Activated CD8-positive, alpha-beta memory T cell treated with anti-CD3 and anti-CD28 coated beads for 1 hour (primary cell): ENCODE measurements at places on chromosomes 5 and 9.

GRCh38 chr9:20744036-20744630, 60.1 kb downstream of the FOCAD start:
- DNase-seq: no peak

DNA sequence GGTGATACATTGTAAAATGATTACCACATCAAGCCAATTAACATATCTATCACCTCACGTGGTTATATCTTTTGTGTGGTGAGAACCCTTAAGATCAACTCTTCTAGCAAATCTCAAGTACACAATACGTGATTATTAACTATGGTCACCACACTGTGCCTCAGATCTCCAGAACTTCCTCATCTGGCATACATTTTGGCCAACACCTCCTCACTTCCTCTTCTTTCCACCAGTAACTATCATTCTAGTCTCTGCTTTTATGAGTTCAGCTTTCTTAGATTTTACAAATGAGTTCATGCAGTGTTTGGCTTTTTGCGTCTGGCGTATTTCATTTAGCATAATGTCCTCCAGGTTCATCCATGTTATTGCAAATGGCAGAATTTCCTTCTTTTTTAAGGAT, 35.8 kb downstream of the PRKACG start:
- DNase-seq: no peak

GRCh38 chr5:139636207-139636792, 11.8 kb upstream of the CXXC5 start:
- no peak for DNase-seq

DNA sequence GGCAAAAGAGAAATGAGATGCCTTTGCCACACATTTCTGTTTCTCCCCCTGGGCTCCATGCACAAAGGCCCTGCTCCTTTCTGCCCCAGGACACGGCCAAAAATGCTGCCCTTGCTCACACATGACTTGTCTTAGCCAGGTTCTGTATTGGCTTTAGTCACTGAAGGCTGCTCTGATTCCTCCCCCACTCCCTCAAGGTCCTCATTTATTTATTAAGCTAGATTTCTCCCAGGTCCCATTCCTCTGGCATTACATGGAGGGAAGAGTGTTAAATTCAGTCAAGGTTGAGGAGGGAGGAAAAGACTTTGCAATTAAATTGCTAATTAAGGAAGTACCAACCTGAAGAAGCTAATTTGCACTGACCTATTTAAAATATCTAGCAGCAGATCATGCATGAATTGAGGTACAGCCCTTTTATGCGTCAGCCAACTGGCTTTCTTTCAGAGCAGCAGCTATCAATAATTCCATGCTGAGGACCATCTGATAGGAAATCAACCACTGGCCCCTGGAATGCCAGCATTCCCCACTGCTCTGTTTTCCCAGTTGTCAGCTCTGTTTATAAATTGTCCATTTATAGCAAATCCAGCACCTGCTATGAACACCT, 81.2 kb upstream of the MAP3K1 start:
- no peak for DNase-seq

DNA sequence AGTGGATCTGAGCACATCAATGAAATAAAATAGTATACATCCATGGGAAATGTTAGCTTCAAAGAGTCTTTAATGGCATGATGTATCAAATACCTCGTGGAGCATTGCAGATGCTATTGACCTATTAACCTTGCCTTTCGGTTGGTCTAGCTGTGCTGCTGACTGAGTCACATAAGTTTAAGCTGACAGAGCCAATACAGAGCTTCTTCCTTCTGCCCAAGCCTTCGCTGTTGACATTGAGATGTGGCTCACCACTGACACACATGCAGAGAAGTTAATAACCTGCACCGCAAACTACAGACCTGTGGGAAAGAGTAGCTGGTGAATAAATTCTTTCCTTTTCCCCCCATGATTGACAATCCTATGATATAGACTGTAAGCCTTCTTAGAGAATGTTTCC, 78.2 kb downstream of the LURAP1L start:
- no peak for DNase-seq

DNA sequence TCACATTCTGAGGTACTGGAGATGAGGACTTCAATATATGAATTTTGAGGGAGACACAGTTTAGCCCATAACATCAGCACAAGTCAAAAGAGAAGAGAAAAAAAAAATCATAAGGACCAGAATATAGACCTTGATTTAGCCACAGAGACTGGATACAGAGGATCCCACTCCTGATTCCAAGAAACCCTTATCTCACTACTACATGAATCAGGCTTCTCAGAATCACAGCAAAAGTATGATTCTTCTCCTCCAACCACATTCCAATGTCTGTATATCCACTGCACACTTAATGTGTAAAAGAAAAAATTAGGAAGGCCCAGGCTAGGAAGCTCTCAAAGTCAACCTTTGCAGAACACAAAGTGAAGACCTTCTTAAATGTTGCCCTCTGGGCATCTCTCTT, 610.9 kb downstream of the DTWD2 start:
- DNase-seq: no peak

DNA sequence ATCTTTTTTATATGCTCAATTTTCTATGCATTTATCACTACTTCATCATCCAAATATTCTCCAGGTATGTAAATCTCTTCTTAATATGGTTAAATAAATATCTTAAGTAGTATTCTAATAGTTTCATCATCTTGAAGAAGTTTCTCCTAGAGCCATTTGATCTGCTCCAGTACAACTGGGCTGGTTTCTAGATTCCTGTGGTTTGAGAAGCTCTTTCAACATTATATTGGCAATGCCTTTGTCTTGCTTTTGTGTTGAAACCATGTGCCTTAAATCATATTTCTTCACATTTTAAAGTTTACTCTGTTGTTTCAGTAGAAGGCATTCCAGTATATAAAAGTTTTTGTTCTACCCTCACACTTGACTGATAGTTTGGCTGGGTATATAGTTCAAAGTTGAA, 27.6 kb downstream of the MBLAC2 start:
- DNase-seq: no peak

- peak; percentile 16 for DNase-seq
Observed at GRCh38 chr9:121550569-121551512, 51.2 kb upstream of the GGTA1 start.

- no peak for DNase-seq
Observed at GRCh38 chr9:28925157-28925556, 1351.9 kb upstream of the C9orf72 start.

DNA sequence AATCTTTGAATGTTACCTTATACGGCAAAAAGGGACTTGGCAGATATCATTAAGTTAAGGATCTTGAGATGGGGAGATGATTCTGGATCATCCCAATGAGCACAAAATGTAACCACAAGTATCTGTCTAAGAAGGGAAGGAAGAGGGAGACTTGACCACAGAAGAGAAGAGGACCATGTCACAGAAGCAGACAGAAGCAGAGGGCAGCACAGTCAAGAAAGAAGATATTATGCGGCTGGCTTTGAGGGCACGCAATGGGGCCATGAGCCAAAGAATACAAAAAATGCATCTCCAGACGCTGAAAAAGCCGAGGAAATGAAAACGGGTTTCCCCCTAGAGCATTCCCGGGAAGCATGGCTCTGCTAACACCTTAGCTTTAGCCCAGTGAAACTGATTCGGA, 225.3 kb downstream of the NR2F1-AS1 start:
- no peak for DNase-seq

GRCh38 chr5:179916523-179916922, 8.8 kb upstream of the TBC1D9B start:
- no peak for DNase-seq

- DNase-seq: no peak
Observed at GRCh38 chr9:131478421-131478868, 24.3 kb upstream of the POMT1 start.

DNA sequence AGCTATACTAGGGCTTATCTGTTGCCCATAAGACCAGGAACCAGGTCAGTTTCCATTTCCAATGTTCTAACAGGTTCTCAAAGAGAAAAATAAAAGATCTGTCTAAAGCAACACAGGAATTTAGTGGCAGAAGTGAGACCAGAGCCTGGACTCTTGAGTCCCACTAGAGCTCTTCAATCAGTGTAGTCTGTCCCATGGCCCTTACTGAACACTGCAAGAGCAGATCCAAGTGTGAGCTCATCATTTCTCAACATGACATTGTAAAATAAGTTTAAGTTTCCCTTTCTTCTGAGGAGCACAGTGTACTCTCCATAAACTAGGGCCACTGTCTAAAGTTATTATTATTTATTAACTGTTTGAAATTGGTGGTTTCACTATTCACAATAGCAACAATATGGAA, 8.6 kb upstream of the PAPPA start:
- no peak for DNase-seq

- DNase-seq: peak; percentile 15
Observed at GRCh38 chr9:133742849-133743444, 4.8 kb upstream of the SARDH start.

DNA sequence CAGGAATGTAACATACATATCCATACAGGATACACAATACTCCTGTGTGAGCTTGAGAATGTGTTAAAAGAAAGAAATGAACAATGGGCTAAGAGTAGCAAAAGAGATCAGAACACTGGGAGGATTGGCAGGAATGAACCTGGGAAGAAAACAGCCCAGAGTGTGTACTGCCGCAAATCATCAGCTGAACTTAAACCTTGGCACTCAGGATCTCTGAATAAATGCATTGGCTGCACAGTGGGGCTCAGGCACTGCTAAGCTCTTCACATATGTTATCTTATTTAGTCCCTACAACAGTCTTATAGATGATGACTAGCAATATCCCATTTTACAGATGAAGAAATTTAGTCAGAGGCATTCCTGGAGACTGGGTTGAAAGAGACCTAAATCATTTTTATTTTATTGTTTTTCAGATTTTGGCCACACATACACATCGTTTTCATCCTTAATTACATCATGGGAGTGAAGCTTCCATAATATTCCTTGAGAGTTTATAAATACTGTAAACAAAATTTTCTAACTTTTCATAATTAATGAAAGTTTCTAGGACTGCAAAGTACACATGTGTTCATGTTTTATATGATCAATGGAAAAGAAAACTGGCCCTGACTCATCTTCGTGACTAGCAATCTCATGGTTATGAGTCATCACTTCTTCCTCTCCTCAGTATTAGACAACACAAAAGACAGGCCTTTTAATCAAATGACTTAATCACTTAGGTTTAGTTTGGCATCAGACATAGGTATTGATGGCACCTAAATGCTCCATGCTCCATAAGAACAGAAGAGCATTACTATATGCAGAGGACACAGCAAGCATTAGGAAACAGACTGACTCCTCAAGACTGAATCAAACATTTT, 59.2 kb downstream of the CDH18 start:
- no peak for DNase-seq

- DNase-seq: no peak
Observed at GRCh38 chr9:68781928-68782327, 76.9 kb downstream of the PIP5K1B start.

DNA sequence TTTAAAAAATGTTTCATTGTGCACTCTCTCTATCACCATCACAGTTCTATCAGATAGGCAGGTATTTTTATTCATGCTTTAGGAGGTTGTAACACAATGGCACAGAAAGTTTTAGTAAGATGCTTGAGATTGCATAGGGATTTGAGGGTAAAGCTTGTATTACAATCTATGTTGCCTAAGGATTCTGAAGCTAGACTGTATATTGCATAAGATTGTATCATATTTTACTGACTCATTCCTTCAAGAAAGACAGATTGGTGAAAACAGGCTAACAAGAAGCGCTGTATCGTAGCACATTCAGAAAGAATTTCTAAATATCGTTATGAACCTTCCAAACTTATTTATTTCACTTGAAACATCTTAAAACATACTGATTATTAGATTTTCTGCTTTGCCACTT, 577.7 kb downstream of the EBF1 start:
- no peak for DNase-seq

DNA sequence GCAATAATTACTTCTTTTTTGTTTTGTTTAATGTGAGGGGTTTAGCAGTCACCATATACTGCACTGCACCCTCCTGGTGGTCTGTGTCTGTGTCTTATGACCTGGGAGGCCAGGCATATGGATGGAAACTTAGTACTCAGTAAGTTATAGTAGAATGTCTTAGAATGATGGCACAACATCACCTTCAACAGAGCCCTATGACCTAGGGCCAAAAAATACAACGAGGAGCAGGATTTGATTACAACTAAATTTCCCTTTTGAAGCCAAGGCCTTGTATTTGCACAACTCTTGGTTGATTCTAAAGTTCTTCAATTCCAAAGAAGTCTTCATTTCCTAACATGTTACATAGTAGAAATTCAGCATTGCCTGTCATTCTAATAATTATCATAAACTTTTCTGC, 422.1 kb upstream of the PIK3R1 start:
- no peak for DNase-seq

DNA sequence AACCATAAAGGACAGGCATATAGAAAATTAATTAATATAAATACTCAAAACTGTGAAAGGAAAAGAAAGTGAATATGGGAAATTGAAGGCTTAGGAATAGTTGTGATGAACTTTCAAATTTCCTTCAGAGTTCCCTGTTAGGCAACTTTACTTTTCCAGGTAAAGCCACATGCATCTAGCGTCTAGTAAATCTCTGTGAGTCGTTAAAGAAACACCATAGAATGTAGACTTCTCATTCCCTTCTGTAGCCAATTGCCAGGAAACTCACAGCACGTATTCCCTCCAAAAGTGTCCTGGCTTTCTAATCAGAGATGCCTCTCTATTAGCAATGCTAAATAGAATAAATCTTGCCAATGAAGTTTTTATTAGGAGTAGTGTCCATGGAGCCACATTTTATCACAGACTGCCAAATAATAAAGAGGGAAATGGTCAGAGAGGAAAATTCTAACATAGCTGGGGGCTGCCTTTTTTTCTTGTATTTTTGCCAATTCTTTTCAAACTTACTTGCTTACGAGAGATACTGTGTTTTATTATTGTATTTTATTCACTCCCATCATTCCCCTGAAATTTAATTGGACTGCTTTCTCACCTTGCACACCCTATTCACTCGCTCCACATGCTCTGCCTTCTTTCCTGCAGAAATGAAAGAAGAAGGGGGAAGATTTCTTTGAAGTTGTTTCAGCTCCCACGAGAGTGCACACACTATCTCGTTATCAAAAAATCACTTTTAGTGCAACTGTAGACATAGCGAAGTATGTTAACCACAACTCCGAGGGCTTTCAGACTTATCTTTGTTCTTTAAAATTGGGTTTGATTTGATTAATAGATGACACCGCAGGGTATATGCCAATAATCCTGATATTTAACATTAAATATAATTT, 439.0 kb downstream of the CSNK1G3 start:
- no peak for DNase-seq
